Activated naive CD8-positive, alpha-beta T cell treated with anti-CD3 and anti-CD28 coated beads, Interleukin-2, amount 50 U/mL, for 24 hours (primary cell): ENCODE measurements at places on chromosomes 11 and 22.

DNA sequence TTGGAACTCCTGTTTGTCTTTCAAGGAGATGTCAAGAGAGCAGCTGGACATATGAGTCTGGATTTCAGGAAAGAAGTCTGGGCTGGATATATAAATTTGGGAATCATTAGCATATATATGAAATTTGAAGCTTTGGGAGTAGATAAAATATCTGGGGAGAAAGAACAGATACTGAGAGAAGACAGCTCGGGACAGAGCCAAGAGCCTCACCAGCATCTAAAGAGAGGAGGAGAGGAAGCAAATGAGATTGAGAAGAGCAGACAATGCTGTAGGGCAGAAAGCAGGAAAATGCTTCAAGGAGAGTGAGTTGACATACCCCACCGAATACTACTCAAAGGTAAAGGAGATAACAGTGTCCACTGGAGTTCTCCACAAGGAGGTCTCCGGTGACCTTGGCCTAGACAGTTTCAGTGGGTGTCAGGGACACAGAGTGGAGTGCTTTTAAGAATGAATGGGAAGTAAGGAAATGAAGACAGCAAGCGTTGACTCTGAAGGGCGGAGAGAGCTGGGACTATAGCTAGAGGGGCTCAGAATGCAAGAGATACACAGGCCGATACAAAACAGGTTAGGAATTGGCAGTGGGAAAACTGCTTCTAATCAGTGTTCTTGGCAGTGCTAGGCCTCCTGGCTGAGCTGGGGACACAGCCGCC is 862 bp downstream of the APBB1 start:
- peaks cover 12% of the 10 kb centered on the region for H3K4me1 ChIP-seq
- H3K27ac ChIP-seq, result no peak overlapping the region
- no peaks in the 10 kb centered on the region for H3K36me3 ChIP-seq
- no peak for DNase-seq
- H3K27me3 ChIP-seq, result peaks cover 4% of the 10 kb centered on the region
- no peak overlapping the region for H3K4me3 ChIP-seq

GRCh38 chr11:73663604-73664495 is 17.5 kb downstream of the PLEKHB1 start:
- H3K4me1 ChIP-seq, result peaks cover 5% of the 10 kb centered on the region
- H3K27me3 ChIP-seq, result no peaks in the 10 kb centered on the region
- DNase-seq, result no peak
- no peak overlapping the region for H3K27ac ChIP-seq

- H3K36me3 ChIP-seq, result no peaks in the 10 kb centered on the region
- H3K4me3 ChIP-seq, result peak overlapping the region; percentile 93
- H3K27me3 ChIP-seq, result no peaks in the 10 kb centered on the region
- no peak for DNase-seq
- peaks cover 35% of the 10 kb centered on the region for H3K4me1 ChIP-seq
Measured at GRCh38 chr11:72753341-72754148, 1.3 kb upstream of the ARAP1 start.

DNA sequence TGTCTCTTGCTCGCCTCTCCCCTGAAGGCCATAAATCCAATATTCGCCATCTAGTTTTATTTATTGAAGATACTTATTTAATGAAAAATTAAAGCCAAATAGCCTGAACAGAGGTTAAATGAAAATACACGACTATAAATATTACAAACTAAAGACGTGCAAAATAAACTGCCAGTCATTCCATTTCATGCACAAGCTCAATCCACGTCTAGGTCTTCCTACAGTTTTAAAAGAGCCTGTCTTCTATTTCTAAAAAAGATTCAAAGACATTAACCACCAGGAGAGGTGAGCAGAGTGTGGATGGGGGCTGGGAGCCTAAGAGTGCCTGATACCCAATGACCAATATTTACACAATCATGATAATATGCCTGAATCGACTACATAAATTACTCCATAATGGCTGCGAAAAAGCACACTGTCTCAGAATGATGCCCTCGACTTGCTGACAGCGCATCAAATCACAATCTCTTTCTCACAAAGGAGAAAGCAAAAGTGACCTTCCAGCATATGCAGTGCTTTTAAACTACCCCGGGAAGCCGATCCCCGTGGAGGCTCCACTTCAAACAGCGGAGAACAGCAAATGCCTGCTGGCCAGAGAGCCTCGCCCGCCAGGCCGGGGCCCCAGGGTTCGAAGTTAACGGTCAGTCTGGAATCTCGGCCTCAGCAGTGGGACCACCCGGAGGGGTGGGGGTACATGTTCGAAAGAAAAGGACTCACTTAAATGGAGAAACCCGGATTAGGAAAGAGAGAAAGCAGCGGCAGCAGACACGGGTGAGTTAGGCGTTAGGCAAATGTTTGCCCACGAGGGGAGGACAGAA is 1.7 kb downstream of the FCHSD2 start:
- peak overlapping the region; percentile 87 for H3K27ac ChIP-seq
- no peaks in the 10 kb centered on the region for H3K27me3 ChIP-seq
- peak overlapping the region; percentile 93 for H3K4me3 ChIP-seq
- peak; percentile 22 for DNase-seq
- peaks cover 29% of the 10 kb centered on the region for H3K36me3 ChIP-seq
- peaks cover 56% of the 10 kb centered on the region for H3K4me1 ChIP-seq

DNA sequence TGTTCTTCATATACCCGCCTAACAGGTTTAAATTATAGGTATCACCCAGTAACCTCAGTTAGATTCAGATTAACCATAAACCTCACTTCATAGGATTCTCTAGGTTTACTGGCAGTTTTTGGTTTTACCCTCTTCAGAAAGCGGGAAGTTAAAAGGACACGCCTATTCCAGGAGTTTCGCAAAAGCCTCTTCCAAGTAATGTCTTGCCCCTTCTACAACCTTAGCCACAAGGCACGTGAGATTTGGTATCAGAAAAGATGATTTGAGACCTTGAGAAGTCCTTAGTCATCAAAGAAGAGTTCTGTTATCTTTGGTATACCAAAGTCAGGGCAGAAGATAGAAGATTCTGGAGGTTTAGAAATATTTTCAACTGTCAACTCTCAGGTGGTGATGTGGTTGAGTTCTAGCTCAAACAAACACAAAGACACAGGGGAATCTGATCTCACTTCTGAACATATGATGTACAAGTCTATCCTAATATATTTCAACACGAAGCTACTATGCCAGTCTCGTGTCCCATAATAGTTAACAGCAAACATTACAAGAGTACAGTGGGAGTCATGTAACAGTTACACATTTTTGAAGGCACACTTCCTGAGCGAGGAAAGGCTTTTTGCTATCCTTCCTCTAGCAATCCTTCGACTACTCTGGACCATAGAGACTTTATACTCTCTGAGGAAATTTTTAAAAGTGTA is 103.5 kb downstream of the USP35 start:
- peaks cover 2% of the 10 kb centered on the region for H3K36me3 ChIP-seq
- H3K4me1 ChIP-seq, result peaks cover 25% of the 10 kb centered on the region
- no peak overlapping the region for H3K4me3 ChIP-seq
- DNase-seq, result no peak
- H3K27me3 ChIP-seq, result no peaks in the 10 kb centered on the region
- no peak overlapping the region for H3K27ac ChIP-seq

- H3K27ac ChIP-seq, result no peak overlapping the region
- no peak overlapping the region for H3K4me3 ChIP-seq
- peaks cover 3% of the 10 kb centered on the region for H3K27me3 ChIP-seq
Measured at GRCh38 chr11:119160151-119160550, 8.4 kb upstream of the NLRX1 start.

DNA sequence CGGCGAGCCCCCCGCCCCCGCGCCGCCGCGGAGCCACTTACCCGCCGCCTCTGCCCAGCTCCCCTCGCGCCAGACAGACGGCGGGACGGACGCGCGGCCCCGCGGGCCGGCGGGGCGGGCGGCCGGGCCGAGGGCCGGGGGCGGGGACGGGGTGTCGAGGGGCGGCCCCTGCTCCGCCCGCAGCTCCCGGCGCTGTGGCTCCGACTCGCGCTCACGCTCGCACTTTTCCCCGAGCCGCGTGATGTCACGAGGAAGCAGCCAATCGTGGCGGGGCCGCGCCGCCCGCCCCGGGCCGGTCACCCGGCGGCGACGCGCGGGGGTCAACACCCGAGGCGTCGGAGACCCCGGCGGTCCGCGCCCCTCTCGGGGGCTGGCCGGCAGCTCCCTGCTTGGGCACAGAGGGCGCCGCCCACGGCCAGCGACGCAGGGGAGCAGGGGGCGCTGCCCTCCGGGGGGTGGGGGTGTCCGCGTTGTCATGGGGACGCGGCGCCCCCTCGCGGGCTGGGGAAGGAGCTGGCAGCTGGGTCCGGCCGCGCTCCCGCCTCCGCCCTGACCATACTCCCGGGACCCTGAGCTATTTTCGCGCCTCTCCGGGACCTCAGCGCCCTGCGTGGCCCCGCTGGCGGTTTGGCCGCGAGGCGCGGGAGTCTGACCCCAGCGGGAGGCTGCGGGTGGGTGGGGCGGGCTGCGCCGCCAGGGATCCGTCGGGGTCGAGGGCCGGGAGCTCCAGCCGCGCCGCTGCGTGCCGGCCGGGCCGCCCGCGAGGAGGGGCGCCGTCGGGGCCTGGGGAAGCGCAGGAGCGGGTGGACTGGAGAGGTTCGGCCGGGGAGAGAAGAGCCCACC is at the start of gene CHRM4:
Gene CHRM4 (minus strand): TSS at position 199 of the 843 bp plus-strand sequence. CDS start 5,219 bp downstream, outside the sequence.
- peaks cover 20% of the 10 kb centered on the region for H3K4me1 ChIP-seq
- DNase-seq, result no peak
- H3K27me3 ChIP-seq, result peaks cover 54% of the 10 kb centered on the region
- peaks cover 1% of the 10 kb centered on the region for H3K36me3 ChIP-seq

GRCh38 chr22:30212363-30212995 is 34.1 kb downstream of the LIF start:
- no peak overlapping the region for H3K27ac ChIP-seq
- H3K27me3 ChIP-seq, result peaks cover 2% of the 10 kb centered on the region
- H3K4me1 ChIP-seq, result peaks cover 34% of the 10 kb centered on the region
- no peak overlapping the region for H3K4me3 ChIP-seq
- no peaks in the 10 kb centered on the region for H3K36me3 ChIP-seq

GRCh38 chr11:1644601-1645356 is 15.2 kb downstream of the KRTAP5-5 start:
- no peak overlapping the region for H3K27ac ChIP-seq
- DNase-seq, result no peak
- H3K4me1 ChIP-seq, result no peaks in the 10 kb centered on the region
- H3K27me3 ChIP-seq, result peaks cover 13% of the 10 kb centered on the region
- no peak overlapping the region for H3K4me3 ChIP-seq

DNA sequence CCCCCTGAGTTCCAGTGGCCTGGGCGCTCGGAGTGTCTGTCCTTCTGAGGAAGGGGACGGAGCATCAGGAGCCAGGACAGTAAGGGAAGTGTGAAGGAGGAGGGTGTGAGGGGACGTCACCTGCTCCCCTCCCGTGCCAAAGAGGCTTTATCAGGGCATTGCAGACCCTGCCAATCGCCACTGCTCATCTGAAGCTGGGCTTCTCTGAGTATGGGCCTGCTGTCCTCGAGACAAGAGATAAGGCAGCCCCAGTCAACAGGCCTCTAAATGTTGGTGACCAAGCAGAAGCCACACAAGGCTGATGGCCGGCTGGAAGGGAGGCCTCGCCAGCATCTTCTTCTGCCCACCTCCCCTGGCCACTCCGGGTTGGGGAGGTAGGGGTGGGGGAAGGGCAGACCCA is 29.8 kb downstream of the LIF start:
- peaks cover 2% of the 10 kb centered on the region for H3K27me3 ChIP-seq
- H3K27ac ChIP-seq, result no peak overlapping the region
- no peak for DNase-seq
- no peak overlapping the region for H3K4me3 ChIP-seq
- H3K4me1 ChIP-seq, result peaks cover 48% of the 10 kb centered on the region

GRCh38 chr11:128894685-128895084 is 3.5 kb downstream of the KCNJ5 start:
- H3K4me1 ChIP-seq, result peaks cover 4% of the 10 kb centered on the region
- no peak for DNase-seq
- no peak overlapping the region for H3K27ac ChIP-seq
- H3K36me3 ChIP-seq, result no peaks in the 10 kb centered on the region
- H3K27me3 ChIP-seq, result peaks cover 38% of the 10 kb centered on the region

GRCh38 chr11:68048681-68049508 is 10.1 kb downstream of the TCIRG1 start:
- peaks cover 5% of the 10 kb centered on the region for H3K36me3 ChIP-seq
- no peaks in the 10 kb centered on the region for H3K4me1 ChIP-seq
- no peaks in the 10 kb centered on the region for H3K27me3 ChIP-seq
- H3K27ac ChIP-seq, result no peak overlapping the region
- no peak for DNase-seq
- no peak overlapping the region for H3K4me3 ChIP-seq

DNA sequence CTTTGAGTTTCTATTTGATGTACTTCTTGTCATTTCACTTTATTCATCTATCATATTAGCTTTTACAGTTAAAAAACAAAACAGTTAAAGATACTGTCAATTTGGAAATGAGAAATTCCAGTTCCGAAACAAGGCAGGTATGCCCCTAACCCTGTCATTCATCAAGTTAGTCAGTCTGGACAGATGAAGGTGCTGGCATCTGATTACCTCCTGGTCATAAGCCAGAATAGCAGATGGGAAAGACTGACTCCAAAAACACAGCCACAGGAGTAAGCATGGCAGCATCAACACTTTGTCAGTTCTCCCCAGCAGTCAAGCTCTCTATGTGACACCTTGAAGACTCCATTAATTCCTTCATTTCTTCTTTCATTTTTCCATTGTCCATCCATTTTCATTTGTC is 4.3 kb downstream of the LRRC51 start:
- H3K36me3 ChIP-seq, result no peaks in the 10 kb centered on the region
- no peak overlapping the region for H3K27ac ChIP-seq
- H3K4me1 ChIP-seq, result peaks cover 27% of the 10 kb centered on the region
- DNase-seq, result no peak
- no peak overlapping the region for H3K4me3 ChIP-seq
- no peaks in the 10 kb centered on the region for H3K27me3 ChIP-seq

- H3K36me3 ChIP-seq, result peaks cover 5% of the 10 kb centered on the region
- H3K4me3 ChIP-seq, result no peak overlapping the region
- DNase-seq, result no peak
- no peak overlapping the region for H3K27ac ChIP-seq
Measured at GRCh38 chr11:129989149-129989813, 13.4 kb downstream of the PRDM10 start.

GRCh38 chr11:67996622-67997474 is 7.0 kb downstream of the UNC93B1 start:
- no peak overlapping the region for H3K27ac ChIP-seq
- H3K27me3 ChIP-seq, result peaks cover under 1% of the 10 kb centered on the region
- peaks cover 23% of the 10 kb centered on the region for H3K4me1 ChIP-seq
- no peak overlapping the region for H3K4me3 ChIP-seq
- peaks cover 4% of the 10 kb centered on the region for H3K36me3 ChIP-seq

- DNase-seq, result no peak
- H3K36me3 ChIP-seq, result no peaks in the 10 kb centered on the region
- no peak overlapping the region for H3K27ac ChIP-seq
- peaks cover 58% of the 10 kb centered on the region for H3K4me1 ChIP-seq
Measured at GRCh38 chr11:114158421-114158820, 98.9 kb downstream of the ZBTB16 start.
